ENCODE measurements at places on chromosomes 5 and 9. TPM values are rescaled to one million over a fixed set of nuclear protein-coding genes. Genes with fewer than 3 reads are reported as not detected.

Gene SPATA6L
- total RNA-seq = 1.0 TPM

Gene MYOT
- not detected for total RNA-seq

Gene DAB2
- 135 TPM for total RNA-seq

- peaks cover 4% of the 10 kb centered on the region for H3K4me1 ChIP-seq
- H3K4me3 ChIP-seq = no peak overlapping the region
- peaks cover 24% of the 10 kb centered on the region for H3K27me3 ChIP-seq
- H3K36me3 ChIP-seq = no peaks in the 10 kb centered on the region
- DNase-seq = no peak
- no peak overlapping the region for H3K27ac ChIP-seq
Measured at GRCh38 chr9:86410281-86410680, 56.1 kb upstream of the TUT7 start.
